ENCODE measurements at places on chromosomes 5 and 9. TPM values are rescaled to one million over a fixed set of nuclear protein-coding genes. Genes with fewer than 3 reads are reported as not detected.
A peak's percentile ranks its signal among the peaks of the same experiment; 100 is the strongest.

Gene DBH
- total RNA-seq, result not detected

Gene FOCAD
- 49.7 TPM for total RNA-seq

Gene CARD6
- 0.13 TPM for total RNA-seq

Gene CNTFR
- total RNA-seq, result 0.53 TPM

Gene COL15A1
- total RNA-seq, result 0.07 TPM

Gene CCL27
- total RNA-seq, result not detected

Gene SLC1A3
- 1.7 TPM for total RNA-seq

Gene PIP5K1B
- 8.5 TPM for total RNA-seq

DNA sequence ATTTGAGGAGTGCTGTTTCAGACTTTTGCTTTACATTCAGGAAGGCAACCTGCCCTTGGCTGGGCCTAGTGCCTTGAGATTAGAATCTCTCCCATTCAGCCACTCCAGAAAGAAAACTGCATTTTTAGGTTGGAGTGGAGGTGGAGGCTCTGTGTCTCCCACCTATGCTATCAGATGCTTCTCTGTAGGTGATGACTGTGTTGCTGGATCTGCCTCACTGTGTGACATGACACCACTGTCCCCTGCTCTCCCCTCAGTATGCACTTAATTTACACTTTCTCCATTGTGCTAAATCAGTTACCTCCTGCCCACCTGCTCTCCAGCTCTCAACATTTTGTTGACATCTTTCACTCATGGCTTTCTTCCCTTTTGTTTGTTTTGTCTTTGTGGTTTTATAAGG, 265.8 kb downstream of the TENT4A start:
- peaks cover 10% of the 10 kb centered on the region for H3K4me1 ChIP-seq
- no peaks in the 10 kb centered on the region for H3K27me3 ChIP-seq
- peak; percentile 63 for DNase-seq
- H3K36me3 ChIP-seq, result no peaks in the 10 kb centered on the region

DNA sequence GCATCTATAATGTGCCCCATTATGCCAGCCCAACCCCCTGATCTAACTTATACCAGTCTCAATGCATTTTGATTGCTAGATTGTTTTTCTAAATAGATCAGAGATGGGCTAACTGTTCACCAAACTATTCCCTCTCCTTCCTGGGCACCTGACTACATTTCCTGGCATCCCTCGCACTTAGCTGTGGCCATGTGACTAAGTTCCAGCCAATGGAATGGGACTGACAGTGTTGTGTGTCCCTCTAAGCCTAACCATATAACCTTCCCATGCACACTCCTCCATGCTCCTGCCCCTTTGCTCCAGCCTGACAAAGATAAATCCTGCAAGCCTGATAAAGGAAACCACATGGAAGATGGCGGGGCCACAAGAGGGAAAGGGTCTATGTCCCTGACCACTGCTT, 12.3 kb upstream of the IFNK start:
- H3K4me1 ChIP-seq, result no peaks in the 10 kb centered on the region
- no peaks in the 10 kb centered on the region for H3K36me3 ChIP-seq
- H3K4me3 ChIP-seq, result no peak overlapping the region
- no peaks in the 10 kb centered on the region for H3K27me3 ChIP-seq
- no peak overlapping the region for H3K27ac ChIP-seq

DNA sequence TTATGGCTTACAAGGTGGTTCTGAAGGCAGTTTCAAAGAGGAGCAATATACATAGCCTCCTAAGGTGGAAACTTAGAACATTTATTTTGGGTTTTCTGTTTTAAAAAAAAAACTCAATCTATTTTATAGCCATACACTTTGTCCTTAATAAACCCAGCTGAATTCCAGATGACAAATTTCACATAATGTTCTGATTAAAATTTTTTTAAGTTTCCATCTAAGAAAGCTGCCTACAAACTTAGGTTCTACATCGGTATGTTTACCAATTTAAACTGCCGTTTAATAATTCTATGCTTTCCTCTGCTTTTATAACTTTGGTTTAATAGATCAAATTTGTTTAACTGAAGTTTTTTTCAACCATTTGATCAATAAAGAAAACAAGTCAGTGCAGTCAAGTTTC, 12.5 kb downstream of the NR3C1 start:
- H3K4me1 ChIP-seq, result no peaks in the 10 kb centered on the region
- H3K36me3 ChIP-seq, result peaks cover 19% of the 10 kb centered on the region
- DNase-seq, result no peak

GRCh38 chr5:82886911-82887310, 190.3 kb downstream of the TMEM167A start:
- H3K36me3 ChIP-seq, result no peaks in the 10 kb centered on the region
- DNase-seq, result no peak
- H3K4me3 ChIP-seq, result no peak overlapping the region
- H3K27ac ChIP-seq, result no peak overlapping the region
- peaks cover 10% of the 10 kb centered on the region for H3K4me1 ChIP-seq

GRCh38 chr5:32780508-32780919, 69.4 kb downstream of the NPR3 start:
- H3K4me3 ChIP-seq, result no peak overlapping the region
- no peak overlapping the region for H3K27ac ChIP-seq
- H3K36me3 ChIP-seq, result no peaks in the 10 kb centered on the region

- DNase-seq, result no peak
- peaks cover 13% of the 10 kb centered on the region for H3K36me3 ChIP-seq
- H3K27ac ChIP-seq, result no peak overlapping the region
- no peaks in the 10 kb centered on the region for H3K4me1 ChIP-seq
These were observed 235.7 kb downstream of the EFNA5 start for GRCh38 chr5:107435061-107435460.

GRCh38 chr5:61132559-61132958, 29.7 kb downstream of the SMIM15 start:
- H3K4me1 ChIP-seq, result peaks cover 4% of the 10 kb centered on the region
- no peak overlapping the region for H3K27ac ChIP-seq
- H3K36me3 ChIP-seq, result no peaks in the 10 kb centered on the region
- no peaks in the 10 kb centered on the region for H3K27me3 ChIP-seq
- no peak overlapping the region for H3K4me3 ChIP-seq

DNA sequence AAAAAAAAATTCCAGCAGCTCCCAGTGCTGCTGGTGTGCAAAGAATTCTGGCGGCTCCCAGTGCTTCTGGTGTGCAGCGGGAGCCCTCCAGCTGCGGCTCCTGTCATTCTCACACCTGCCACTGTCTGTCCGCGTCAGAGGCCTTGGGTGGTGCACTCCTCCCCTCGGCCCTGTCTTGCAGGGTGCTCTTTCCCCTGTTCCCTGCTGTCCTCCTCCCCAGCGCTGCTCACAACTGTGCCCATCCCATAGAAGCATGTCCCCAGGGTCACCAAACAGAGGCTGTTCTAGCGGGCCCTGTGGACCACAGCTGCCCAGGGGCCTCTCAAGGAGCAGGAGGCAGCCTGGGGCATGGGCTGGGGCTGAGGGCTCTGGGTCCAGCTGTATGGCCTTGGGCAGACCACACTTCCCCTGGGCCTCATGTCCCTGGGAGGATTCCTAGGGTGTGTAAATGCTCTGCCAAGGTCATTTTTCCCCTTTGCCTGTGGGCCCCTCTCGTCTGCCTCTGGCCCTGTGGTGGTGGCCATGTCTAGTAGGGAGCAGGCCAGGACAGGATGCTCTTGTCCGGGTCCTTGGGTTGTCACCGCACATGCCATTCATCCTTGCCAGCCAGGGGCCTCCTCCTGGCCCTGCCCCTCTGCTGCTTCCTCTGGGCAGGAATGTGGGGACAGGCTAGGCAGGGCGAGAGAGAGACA, 68.2 kb downstream of the PHF2 start:
- no peaks in the 10 kb centered on the region for H3K4me1 ChIP-seq
- peaks cover 15% of the 10 kb centered on the region for H3K36me3 ChIP-seq
- H3K4me3 ChIP-seq, result no peak overlapping the region
- no peaks in the 10 kb centered on the region for H3K27me3 ChIP-seq
- DNase-seq, result no peak

DNA sequence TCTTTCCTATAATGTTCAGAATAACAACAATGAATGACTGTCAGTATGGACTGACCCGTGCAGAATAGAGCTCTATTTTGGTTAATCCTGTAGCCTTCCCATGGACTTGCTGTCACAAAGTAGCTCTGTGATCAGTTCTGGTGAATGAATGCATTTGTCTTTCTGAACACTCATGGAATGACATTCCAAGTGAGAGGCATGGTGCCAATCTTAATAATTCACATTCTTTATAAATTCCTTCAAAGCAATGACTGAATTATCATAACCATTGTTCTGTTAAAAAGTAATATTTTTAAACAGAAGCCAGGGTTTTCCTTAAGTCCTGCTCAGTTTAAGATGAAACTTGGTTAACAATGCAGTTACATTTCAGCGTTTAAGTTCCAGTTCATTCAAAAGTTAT, 360.5 kb downstream of the ICE1 start:
- H3K27me3 ChIP-seq, result no peaks in the 10 kb centered on the region
- H3K36me3 ChIP-seq, result no peaks in the 10 kb centered on the region
- H3K4me1 ChIP-seq, result no peaks in the 10 kb centered on the region

DNA sequence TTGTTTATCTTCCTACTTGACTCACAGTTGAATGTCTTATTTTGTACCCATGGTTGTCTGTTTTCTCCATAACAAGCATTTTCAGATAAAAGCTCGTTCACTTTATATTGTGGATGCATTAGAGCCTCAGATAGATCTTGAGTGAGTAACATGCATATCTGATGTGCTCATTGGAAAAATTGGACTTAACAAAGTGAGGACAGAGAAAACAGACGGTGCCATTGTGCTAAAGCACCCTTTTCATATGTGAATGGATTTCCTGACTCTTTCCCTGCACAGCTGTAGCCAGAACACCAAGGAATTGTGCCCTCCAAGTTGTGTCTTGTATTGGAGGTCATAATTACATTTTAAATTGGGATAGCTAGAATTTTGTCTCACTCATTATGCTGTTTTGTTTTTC, 325.8 kb upstream of the MEF2C start:
- no peak overlapping the region for H3K4me3 ChIP-seq
- DNase-seq, result no peak
- no peaks in the 10 kb centered on the region for H3K27me3 ChIP-seq
- no peaks in the 10 kb centered on the region for H3K36me3 ChIP-seq
- no peak overlapping the region for H3K27ac ChIP-seq

GRCh38 chr5:43156388-43156787, 35.6 kb upstream of the NIM1K start:
- peaks cover 2% of the 10 kb centered on the region for H3K4me1 ChIP-seq
- H3K36me3 ChIP-seq, result peaks cover 36% of the 10 kb centered on the region
- no peak overlapping the region for H3K27ac ChIP-seq
- no peak overlapping the region for H3K4me3 ChIP-seq

GRCh38 chr5:178476531-178476930, 113.7 kb downstream of the COL23A1 start:
- H3K27me3 ChIP-seq, result no peaks in the 10 kb centered on the region
- H3K36me3 ChIP-seq, result no peaks in the 10 kb centered on the region
- H3K4me1 ChIP-seq, result no peaks in the 10 kb centered on the region
- H3K4me3 ChIP-seq, result no peak overlapping the region
- DNase-seq, result no peak

- H3K4me1 ChIP-seq, result no peaks in the 10 kb centered on the region
- no peaks in the 10 kb centered on the region for H3K27me3 ChIP-seq
- DNase-seq, result peak; percentile 24
These were observed 22.0 kb downstream of the EXOC3 start for GRCh38 chr5:464843-465590.

- peaks cover 13% of the 10 kb centered on the region for H3K27me3 ChIP-seq
- DNase-seq, result no peak
- no peaks in the 10 kb centered on the region for H3K36me3 ChIP-seq
- H3K4me1 ChIP-seq, result peaks cover 3% of the 10 kb centered on the region
- H3K27ac ChIP-seq, result no peak overlapping the region
These were observed 190.5 kb downstream of the TTLL11 start for GRCh38 chr9:121902461-121903135.

GRCh38 chr5:66597183-66597757, 1.1 kb downstream of the MAST4 start:
- no peaks in the 10 kb centered on the region for H3K4me1 ChIP-seq
- peak overlapping the region; percentile 88 for H3K4me3 ChIP-seq

- H3K4me1 ChIP-seq, result no peaks in the 10 kb centered on the region
- H3K27me3 ChIP-seq, result peaks cover 48% of the 10 kb centered on the region
- DNase-seq, result peak; percentile 30
- H3K4me3 ChIP-seq, result no peak overlapping the region
- no peak overlapping the region for H3K27ac ChIP-seq
- H3K36me3 ChIP-seq, result no peaks in the 10 kb centered on the region
These were observed 17.5 kb downstream of the UBE2QL1 start for GRCh38 chr5:6465831-6466790.

- H3K36me3 ChIP-seq, result no peaks in the 10 kb centered on the region
- no peak overlapping the region for H3K27ac ChIP-seq
- DNase-seq, result no peak
- H3K4me1 ChIP-seq, result no peaks in the 10 kb centered on the region
- H3K27me3 ChIP-seq, result no peaks in the 10 kb centered on the region
These were observed 60.5 kb downstream of the BAAT start for GRCh38 chr9:101324245-101324804.

DNA sequence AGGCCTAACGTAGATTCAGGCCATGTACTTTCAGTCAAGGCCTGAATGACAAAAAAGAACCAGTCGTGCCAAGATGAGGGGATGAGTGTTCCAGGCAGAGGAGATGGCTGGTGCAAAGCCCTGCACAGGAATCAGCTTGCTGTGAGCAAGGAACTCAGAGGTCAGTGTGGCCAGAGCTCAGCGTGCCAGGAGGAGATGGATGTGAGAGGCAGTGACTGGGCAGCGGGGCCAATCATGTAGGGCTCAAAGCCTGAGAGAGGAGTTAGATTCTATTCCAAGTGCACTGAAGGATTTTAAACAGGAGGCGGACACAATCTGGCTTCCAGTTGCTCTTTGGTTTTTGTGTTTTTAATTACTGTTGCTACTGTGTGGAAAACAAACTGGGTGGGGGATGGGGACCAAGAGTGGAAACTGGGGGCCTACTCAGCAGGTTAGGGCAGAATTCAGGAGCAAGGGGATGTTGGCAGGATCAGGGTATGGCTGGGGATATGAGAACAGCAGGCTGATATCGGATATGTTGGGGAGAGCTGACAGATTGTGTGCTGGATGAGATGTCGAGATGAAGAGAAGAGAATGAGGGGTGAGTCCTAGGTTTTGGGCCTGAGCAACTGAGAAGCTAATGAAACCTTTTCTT, 64.3 kb downstream of the ANGPTL2 start:
- H3K4me3 ChIP-seq, result no peak overlapping the region
- H3K27me3 ChIP-seq, result no peaks in the 10 kb centered on the region
- DNase-seq, result no peak
- H3K36me3 ChIP-seq, result no peaks in the 10 kb centered on the region
- no peaks in the 10 kb centered on the region for H3K4me1 ChIP-seq

DNA sequence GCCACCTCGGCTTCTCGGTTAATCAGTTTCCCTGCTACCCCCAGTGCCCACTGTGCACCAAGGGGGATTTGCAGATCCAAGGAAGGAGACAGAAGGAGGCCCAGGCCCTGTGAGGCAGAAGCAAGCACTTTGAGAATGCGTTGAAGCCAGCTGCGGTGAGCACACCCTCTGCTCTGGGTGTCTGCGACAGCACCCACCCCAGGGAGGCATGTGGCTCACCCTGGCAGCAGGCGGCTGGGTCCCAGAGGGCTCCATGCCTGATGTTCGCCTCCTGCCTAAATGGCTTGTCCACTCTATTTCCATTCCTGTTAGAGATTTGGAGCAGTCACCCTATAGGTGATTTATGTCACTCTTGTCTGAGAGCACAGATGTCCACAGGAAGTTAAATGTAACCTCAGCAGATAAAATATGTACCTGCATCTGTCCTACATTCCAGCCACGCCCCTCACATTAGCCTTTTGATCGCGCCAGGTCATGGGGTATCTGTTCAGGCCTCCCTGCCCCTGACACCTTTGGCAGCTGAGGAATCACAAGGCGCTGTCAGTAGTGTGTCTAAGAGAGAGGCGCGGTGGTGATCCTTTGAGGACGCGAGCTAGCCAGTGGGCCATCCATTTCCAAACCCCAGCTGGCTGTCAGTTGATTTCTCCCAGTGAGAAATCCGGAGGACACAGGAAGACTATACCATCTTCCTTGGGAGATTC, 28.1 kb downstream of the PTGES2 start:
- peak overlapping the region; percentile 81 for H3K4me3 ChIP-seq
- no peaks in the 10 kb centered on the region for H3K27me3 ChIP-seq
- DNase-seq, result no peak
- H3K36me3 ChIP-seq, result peaks cover 38% of the 10 kb centered on the region

Data from endodermal cell (in vitro differentiated cells).